Upper lobe of right lung (tissue), 1 donor: ENCODE measurements at places on chromosomes 4 and X. TPM values are rescaled to one million over a fixed set of nuclear protein-coding genes. Genes with fewer than 3 reads are reported as not detected.

- H3K27ac ChIP-seq: no peak overlapping the region
- H3K4me3 ChIP-seq: no peak overlapping the region
- no peaks in the 10 kb centered on the region for H3K27me3 ChIP-seq
- peaks cover 27% of the 10 kb centered on the region for H3K36me3 ChIP-seq
- no peaks in the 10 kb centered on the region for H3K4me1 ChIP-seq
Observed at GRCh38 chr4:122364700-122365404, 14.0 kb upstream of the ADAD1 start.

PPEF2 gene
- not detected for total RNA-seq

DNA sequence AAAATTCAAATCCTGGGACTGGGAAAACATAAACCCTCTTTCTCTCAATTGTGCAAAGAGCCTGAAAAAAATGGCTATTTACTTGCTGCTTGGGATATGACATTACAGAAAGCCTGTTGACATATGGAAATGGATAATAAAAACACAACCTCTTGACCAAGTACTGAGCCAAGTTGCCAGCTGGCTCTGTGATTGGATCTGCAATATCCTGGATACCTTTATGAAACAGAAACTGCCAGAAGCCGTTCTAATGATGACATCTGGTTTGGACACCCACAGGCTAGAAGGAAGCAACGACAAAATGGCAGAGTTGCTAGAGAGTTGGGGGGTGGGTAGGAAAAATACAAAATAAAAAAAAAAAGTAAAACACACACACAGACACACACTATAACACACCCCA lies 481.4 kb downstream of the FAT4 start:
- no peaks in the 10 kb centered on the region for H3K27me3 ChIP-seq
- no peaks in the 10 kb centered on the region for H3K36me3 ChIP-seq
- no peak overlapping the region for H3K27ac ChIP-seq
- H3K4me3 ChIP-seq: no peak overlapping the region
- H3K4me1 ChIP-seq: no peaks in the 10 kb centered on the region
- DNase-seq: no peak

DNA sequence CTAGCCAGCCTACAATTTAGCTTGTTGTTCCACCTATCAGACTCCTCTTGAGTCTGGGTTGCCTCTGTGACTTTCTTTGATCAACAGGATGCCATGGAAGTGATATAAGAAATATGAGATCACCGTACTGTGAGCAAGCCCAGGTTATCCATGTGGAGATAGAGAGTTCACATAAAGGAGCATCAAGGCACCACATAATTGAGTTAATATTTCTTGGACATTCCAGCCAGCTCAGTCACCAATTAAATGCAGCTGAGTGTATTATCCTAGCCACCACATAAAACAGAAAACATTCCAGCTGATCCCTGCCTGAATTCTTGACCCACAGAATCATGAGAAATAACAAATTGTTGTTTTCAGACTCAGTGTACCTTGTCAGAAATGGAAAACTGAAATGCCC lies 253.6 kb downstream of the PPP1R2C start:
- no peaks in the 10 kb centered on the region for H3K4me1 ChIP-seq
- no peak for DNase-seq
- H3K27ac ChIP-seq: no peak overlapping the region
- no peaks in the 10 kb centered on the region for H3K27me3 ChIP-seq

MBNL3 gene
- total RNA-seq: 22.9 TPM
